ENCODE measurements at places on chromosomes 2 and 18. TPM values are rescaled to one million over a fixed set of nuclear protein-coding genes. Genes with fewer than 3 reads are reported as not detected.

Gene ASB18
- not detected for total RNA-seq

Gene SCN7A
- total RNA-seq = not detected

Gene FEV
- total RNA-seq = not detected

Gene CLEC4F
- not detected for total RNA-seq

Gene MYOM1
- total RNA-seq = 0.09 TPM

Gene ALLC
- not detected for total RNA-seq

Gene UCN
- total RNA-seq = 2.0 TPM

Gene STK39
- 18.5 TPM for total RNA-seq

Gene HOXD3
- total RNA-seq = 0.32 TPM

Gene NMS
- not detected for total RNA-seq

Gene IL1R2
- total RNA-seq = 0.63 TPM

Gene CIB4
- total RNA-seq = 0.44 TPM

Gene CPLX4
- not detected for total RNA-seq

Gene MAB21L4
- total RNA-seq = 0.16 TPM

Gene HOXD13
- 0.24 TPM for total RNA-seq

Data from A549 treated with ZK216348 at 1 μM for 4 hours (cell line).